Substantia nigra (tissue), 51 donors: ENCODE measurements at places on chromosomes 3 and 15.

DNA sequence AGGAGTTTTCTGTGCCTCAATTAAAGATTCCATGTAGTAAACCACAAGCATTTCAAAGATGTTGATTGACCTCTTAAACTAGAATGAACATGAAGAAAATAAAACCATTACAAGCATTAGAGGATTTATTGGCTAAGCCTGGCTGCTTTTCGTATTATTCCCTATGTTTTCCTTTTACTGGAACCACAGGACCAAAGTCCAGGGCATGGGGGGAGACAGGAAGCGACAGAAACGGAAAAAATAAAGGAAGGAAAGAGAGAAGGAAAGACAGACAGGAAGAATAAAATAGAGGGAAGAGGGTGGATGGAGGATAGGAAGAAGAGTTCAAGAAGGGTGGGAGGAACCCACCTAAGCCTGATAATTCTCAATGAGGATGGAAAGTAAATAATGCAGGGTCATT, 169.9 kb downstream of the SHQ1 start:
- no peak for DNase-seq

GRCh38 chr3:13322324-13322723, 97.8 kb downstream of the NUP210 start:
- DNase-seq: no peak

GRCh38 chr3:24972491-24972890, 455.6 kb upstream of the RARB start:
- DNase-seq: no peak

GRCh38 chr3:71916747-71917369, 131.9 kb upstream of the PROK2 start:
- no peak for DNase-seq

GRCh38 chr3:133932009-133932408, 36.3 kb upstream of the RAB6B start:
- DNase-seq: no peak

- no peak for DNase-seq
Observed at GRCh38 chr3:89964347-89964746, 856.9 kb downstream of the EPHA3 start.

GRCh38 chr15:85976102-85976501, 103.6 kb upstream of the AGBL1 start:
- DNase-seq: no peak
